ENCODE measurements at places on chromosomes 16 and 17.
A peak's percentile ranks its signal among the peaks of the same experiment; 100 is the strongest.

GRCh38 chr16:24036614-24037013 lies 200.8 kb downstream of the PRKCB start:
- DNase-seq: peak; percentile 16

DNA sequence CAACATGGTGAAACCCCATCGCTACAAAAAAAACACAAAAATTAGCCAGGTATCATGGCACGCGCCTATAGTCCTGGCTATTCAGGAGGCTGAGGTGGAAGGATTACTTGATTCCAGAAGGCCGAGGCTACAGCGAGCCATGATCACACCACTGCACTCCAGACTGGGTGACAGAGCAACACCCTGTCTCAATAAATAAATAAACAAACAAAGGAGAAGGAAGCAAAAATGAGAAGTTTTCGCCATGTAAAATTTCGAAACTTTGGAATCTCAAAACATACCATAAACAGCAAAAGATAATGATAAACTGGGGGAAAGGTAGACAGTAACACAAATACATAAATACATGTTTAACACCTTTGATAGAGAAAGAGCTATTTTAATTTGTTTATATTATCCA lies 130.9 kb downstream of the ZFHX3 start:
- no peak for DNase-seq

GRCh38 chr16:30136971-30137605 lies 14.1 kb upstream of the MAPK3 start:
- DNase-seq: no peak

GRCh38 chr17:81142301-81143199 lies 22.8 kb upstream of the PVALEF start:
- peak; percentile 63 for DNase-seq

- DNase-seq: no peak
Observed at GRCh38 chr17:82587234-82588086, 60.8 kb downstream of the WDR45B start.

GRCh38 chr17:2184993-2185931 lies 118.3 kb downstream of the SMG6 start:
- no peak for DNase-seq

DNA sequence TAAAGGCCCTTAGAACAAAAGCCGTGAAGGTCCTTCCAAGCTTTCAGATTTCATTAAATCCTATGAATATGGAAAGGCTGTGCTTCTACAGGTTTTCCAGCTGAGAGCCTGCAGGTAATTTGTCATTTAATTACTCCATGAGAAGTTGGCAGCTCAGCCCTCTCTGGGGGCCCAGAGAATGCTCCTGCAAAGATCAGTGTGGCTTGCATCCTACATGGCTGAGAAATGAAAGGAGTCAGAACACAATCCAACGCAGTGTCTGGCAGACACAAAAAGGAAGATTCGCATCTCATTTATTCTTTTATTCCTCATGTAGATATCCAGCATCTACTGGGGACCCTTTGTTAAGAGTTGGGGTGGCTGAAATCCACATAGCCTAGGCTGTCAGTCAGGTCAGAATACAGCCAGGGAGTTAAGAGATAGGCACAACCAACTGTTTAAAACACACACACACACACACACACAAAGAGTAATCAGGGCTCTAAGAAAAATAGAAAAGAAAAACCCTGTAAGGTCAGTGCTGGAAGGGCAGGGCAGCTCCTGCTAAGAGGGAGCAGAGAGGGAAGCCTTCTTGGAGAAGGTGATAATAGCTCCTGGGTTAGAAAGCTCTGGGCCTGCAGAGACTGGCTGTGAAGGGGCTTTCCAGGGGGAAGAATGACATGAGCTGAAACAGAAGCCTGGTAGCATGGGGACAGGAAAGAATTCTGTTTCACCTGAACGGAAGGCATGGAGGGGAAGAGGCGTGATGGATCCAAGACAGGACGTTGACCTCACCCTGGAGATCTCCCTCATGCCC lies 46.9 kb upstream of the WSCD1 start:
- no peak for DNase-seq

DNA sequence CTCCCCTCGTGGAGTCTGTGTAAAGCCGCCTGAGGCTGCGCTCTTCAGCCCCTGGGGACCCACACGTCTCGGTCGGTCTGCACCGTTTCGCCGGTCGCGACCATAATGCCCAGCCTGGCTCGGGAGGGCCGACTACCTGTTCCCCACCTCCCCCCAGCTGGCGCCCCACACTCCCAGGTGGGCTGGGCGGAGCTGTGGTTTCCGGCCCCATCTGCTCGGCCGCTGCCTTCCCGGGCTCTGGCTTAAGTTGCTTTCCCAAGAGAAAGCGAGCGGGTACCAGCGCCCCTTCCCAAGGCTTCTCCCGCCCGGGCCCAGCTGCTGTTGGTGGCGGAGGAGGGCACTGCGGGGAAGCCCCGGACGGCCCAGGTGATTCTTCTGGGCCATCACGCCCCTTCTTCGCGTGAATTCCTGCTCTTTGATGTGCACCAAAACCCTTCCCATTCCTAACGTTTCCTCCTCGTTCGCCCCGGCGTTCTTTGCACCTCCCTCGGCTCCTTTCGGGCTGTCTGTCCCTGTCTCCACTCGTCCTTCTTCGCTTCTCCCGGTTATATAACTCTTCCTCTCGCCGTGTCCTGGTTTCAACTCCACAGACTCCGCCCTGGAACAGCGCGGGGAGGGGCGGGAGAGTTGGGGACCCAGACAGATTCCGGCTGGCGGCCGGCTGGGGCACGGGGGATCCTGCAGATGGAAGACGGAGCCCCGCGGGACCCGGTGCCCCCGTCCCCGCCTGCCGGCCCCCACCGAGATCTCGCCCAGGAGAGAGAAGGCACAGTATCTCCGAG lies 2.0 kb downstream of the KDM6B start:
- peak; percentile 40 for DNase-seq

GRCh38 chr17:65553646-65554552 lies 7.5 kb downstream of the AXIN2 start:
- DNase-seq: no peak

- no peak for DNase-seq
Observed at GRCh38 chr16:65313936-65314626, 192.2 kb upstream of the CDH11 start.

DNA sequence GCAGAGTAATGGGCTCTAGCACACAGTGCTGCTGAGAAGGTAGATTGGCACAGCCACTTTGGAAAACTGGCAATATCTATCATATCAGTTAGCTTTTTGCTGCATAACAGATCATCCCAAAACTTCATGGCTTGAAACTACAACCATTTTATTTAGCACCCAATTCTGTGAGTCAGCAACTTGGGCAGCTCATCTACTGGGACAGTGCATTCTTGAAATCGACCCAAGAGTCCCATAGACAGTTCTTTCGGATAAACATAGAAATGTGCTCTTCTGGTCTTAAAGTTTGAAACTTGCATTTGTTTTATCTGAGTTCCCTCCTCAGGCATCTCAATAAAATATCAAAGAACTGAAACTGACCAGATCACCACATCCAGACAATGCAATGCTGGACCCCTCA lies 76.7 kb downstream of the CEP112 start:
- no peak for DNase-seq

DNA sequence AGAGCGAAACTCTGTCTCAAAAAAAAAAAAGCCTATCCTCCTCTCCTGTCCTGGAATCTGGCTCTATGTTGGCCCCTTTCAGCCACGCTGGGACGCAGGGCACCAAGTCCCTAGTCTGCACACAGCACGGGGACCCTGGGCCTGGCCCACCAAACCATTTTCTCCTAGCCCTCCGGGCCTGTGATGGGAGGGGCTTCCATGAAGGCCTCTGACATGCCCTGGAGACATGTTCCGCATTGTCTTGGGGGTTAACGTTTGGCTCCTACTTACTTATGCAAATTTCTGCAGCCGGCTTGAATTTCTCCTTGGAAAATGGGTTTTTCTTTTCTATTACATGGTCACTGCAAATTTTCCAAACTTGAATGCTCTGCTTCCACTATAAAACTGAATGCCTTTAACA lies 12.6 kb upstream of the GPT2 start:
- no peak for DNase-seq

DNA sequence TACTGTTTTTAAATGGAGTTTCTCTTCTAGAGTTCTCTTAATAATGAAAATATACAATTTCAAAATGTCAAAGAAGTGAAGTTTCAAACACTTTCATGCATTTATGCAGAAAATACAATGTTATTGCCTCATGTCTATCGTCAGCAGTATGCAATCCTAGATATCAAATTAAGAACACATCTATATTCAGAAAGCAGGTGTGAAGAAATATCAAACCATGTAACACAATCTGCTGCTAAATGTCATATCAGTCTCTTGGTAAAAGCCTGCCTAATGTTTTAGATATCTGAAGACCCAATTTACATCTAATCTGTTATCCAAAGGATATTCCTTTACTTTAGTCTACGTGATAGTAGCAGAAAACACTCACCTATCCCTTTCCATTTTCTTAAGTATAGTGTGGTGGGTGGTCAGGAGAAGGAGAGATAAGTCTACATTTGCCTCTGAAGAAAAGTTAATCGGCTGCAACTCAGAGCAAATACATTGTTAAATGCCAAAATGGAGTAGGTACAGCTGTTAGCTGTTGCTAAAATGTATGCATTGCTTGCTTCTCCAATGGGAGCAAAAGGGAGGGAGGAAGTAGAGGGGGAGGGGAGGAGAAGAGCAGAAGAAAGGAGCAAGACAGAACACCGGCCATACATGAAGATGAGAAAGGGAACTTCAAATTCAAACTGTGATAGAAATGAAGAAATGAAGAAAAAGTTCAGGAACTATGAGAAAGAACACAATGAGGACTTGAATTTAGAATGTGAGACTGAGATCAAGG lies 64.9 kb downstream of the ITFG1 start:
- no peak for DNase-seq

DNA sequence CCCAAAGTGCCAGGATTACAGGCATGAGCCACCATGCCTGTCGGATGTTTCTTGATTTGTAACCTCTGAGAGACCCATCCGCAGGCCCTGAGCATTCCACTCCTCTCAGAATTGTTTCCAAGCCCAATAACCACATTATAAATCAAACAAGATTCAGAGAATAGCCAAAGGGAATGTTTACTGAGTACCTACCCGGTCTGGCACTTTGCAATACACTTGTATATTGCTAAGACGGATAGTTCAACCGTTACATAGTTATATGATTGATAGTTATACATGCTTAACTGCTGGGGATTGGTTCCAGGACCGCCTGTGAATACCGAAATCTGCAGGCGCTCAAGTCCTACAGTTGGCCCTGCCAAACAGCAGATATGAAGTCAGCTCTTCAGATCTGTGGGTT lies 3.0 kb upstream of the KAT8 start:
- DNase-seq: no peak

GRCh38 chr17:56297184-56297583 lies 143.9 kb downstream of the ANKFN1 start:
- DNase-seq: no peak

GRCh38 chr17:36673637-36674277 lies 72.4 kb downstream of the MRM1 start:
- DNase-seq: no peak

DNA sequence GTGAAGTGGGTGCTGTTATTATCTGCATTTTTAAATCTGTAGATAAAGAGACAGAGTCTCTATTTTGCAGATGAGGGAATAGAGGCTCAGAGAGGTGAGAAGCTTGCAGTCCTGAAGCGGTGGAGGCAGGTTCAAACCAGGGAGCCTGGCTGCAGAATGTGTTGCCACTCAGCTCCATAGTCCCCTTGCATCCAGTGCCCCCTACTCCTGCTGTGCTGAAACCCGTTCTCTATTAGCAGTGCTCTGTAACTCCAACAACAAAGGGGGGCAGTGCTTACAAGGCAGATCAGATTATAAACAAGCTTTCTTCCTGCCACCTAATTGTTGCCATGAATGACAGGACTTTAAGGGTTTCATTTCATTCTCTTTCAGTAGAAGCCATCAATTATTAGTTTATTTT lies 118.1 kb upstream of the CACNG3 start:
- no peak for DNase-seq

GRCh38 chr17:81391936-81392908 lies 3.0 kb upstream of the BAHCC1 start:
- no peak for DNase-seq

GRCh38 chr17:32350666-32351418 lies 885 bp downstream of the ZNF207 start:
- no peak for DNase-seq

DNA sequence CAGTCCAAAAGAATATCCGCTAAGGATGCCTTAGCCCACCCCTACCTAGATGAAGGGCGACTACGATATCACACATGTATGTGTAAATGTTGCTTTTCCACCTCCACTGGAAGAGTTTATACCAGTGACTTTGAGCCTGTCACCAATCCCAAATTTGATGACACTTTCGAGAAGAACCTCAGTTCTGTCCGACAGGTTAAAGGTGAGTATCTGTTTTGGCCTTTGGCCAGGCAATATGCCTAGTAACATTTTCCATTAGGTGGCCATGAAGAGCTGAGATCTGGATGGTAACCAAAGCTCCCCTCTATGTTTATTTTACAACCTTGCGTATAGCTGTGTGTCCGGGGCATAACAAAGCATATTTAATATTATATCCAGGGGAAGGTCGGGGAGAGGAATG lies 128.0 kb upstream of the TMEM97 start:
- no peak for DNase-seq

DNA sequence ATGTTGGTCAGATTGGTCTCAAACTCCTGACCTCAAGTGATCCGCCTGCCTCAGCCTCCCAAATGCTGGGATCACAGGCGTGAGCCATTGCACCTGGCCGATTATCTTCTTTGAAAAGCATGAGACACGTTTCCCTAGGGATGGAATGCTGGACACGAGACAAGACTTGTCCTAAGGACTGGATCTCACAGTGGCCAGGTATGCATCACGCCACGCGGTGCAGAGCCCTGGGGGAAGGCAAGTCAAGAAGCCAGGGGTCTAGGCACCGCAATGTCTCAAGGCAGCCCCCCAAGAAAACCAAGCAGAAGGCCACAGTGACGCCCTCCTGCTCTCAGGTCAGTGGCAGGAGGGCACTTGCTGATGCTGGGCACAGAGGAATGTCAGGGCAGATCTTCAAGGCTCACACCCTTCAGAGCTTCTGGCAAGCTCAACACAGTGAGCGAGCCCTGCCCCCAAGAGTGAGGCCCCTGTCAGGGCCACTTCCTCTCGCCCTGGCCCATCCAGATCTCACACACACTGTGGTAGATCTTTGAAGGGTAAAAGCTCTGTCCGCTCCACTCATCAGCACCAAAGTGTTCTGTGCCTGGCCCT lies 134.7 kb downstream of the ZNF778 start:
- DNase-seq: no peak

- no peak for DNase-seq
Observed at GRCh38 chr17:81240761-81241160, 1.6 kb downstream of the NDUFAF8 start.

- DNase-seq: no peak
Observed at GRCh38 chr17:19409509-19409908, 1.5 kb upstream of the RNF112 start.

DNA sequence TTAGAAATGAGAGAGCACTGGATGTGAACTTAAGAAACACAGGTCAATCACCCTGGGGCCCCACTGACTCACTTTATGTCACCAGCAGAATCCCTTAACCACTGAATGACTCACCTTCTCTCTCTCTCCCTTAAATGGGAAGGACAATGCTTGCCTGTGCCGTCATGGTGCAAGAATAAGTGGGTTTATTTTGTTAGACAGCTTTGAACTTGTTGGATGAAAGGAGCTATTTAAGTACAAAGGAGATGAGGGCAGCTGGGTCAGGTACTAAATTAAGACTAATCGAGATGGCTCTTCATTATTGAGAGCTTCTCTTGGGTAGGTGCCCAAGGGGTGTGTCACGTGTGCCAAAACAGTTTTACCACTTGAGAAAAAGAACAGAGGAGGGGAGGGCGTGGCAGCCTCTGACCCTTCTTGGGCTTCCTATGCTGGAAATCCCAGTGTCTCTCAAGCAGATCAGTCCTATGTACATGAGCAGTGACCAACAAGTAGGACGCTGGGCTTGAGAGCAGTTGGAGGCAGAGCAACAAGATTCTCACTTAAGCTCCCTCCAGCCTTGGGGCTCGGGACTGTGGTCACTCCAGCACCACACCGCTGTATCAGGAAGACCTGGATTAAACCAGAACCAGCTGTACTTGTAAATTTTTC lies 6.7 kb upstream of the KRT31 start:
- no peak for DNase-seq

Measured in T-cell (primary cell).